ENCODE measurements at places on chromosomes 4 and X.

- DNase-seq = no peak
Observed at GRCh38 chrX:133468051-133468450, 52.8 kb upstream of the GPC4 start.

- peak; percentile 66 for DNase-seq
Observed at GRCh38 chr4:1172971-1173757, 781 bp upstream of the SPON2 start.

- no peak for DNase-seq
Observed at GRCh38 chr4:6907658-6908191, 1.9 kb upstream of the TBC1D14 start.

GRCh38 chrX:129600981-129601424, 53.8 kb downstream of the APLN start:
- peak; percentile 18 for DNase-seq

DNA sequence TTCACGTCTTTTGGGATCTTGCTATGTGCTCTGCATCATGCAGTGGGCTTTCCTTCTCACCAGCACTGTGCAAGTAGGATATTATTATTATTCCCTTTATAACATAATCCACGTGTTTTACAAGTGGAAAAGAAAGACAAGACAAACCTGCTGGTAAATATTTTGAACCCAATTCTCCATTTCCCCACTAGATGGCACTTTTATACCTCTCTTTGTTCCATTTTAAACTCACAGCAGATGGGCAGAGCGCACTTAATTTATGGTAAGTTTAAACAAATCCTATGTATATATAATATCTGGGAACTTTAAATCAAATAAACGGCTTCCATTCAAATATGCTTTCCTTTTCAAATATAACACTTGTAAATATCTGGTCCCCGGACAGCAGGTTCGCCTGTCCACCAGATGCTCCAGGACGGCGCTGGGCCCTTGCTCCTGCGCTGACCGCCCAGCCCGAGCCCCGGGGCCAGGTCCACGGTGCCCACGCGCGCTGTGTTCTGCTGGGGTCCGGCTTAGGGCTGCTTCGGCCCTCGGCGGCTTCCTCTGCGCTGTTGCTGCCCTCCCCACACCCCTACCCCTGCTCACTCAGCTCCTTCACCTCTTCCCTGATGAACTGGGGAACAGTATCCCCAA, 31.1 kb downstream of the F11 start:
- DNase-seq = peak; percentile 74

- no peak for DNase-seq
Observed at GRCh38 chr4:72186714-72187113, 154.9 kb downstream of the NPFFR2 start.

DNA sequence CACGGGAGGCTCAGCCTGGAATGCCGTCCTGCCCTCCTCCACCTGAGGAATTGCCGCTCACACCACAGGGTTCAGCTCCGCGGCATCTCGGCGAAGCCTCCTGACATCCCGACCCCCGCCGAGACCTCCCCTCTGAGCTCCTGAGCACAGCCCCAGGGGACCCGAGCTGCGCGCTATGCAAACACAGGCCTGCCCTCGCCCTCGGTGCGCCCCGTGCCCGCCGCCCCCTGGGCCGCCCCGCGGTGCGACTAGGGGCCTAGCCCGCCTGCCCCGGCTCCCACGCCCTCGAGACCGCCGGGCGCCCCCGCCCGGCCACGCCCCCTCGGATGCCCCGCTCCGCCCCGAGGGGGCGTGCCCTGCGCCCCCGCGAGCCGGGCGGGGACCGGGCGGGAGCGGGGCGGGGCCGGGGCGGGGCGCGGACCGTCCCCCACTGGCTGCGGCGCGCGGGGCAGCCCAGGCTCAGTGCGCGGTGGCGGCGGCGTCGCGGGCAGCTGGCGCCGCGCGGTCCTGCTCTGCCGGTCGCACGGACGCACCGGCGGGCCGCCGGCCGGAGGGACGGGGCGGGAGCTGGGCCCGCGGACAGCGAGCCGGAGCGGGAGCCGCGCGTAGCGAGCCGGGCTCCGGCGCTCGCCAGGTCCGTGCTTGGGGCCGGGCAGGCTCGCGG, at the start of gene FGFR3:
Gene FGFR3, plus strand, starts transcription at position 462 of the 664 bp plus-strand sequence. CDS start 642 bp downstream, outside the sequence.
- DNase-seq = no peak

DNA sequence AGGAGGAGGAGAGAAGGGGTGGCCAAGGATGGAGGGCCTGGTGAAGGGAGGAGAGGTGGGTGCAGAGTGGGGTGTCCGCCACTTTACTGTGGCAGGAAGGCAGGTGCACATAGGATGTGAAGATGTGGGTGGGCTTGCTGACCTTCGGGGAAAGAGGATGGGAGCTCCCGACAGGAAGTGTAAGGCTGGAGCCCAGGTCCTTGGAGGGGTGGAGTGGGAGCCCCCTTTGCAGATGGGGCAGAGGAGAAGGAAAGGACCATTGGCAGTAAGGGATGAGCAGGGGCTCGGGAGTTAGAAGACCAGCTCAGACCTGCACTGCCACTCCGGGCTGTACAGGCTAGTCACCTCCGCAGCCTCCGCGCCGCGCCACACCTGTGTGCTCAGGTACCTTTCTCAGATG, 89.5 kb downstream of the EVC start:
- no peak for DNase-seq
